ENCODE measurements at places on chromosomes 11 and 22.
A peak's percentile ranks its signal among the peaks of the same experiment; 100 is the strongest.

GRCh38 chr11:69534166-69534530 is 52.7 kb downstream of the LINC01488 start:
- no peak for DNase-seq

GRCh38 chr11:76694664-76695063 is 24.1 kb upstream of the LRRC32 start:
- no peak for DNase-seq

DNA sequence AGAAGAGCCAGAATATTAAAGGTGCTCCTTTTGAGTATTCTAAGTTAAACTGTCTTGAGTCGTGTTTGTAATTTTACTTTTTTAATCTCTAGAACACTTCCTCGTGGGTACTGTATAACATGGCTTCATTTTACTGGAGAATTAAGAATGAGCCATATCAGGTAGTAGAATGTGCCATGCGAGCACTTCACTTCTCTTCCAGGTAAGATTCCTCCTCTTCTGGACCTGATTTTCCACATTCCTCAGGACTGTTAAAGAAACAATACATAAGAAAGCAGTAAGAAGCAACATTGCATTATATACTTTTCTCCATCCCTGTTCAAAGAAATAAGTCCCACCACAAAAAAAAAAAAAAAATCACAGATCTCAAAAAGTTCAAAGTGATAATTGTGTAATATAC is 37.9 kb downstream of the TTC17 start:
- DNase-seq: no peak

DNA sequence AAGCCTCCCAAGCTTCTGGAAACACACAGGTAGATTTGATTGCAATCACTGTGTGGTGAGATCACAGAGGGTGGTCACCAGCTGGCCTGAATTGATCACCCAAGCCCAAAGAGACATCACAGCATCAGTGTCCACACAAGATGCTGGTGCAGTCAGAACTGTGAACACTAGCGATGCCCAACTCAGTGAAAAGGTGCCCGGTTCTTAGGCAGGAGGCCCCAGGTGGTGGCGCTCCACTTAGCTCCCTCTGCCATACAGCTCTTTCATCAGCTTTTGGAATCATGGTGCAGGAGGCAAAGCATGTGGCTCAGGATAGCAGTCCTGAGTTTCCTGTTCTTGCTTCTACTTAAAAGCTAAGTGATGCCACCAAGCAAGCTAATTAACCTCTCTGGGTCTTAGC is 11.1 kb downstream of the DGCR2 start:
- no peak for DNase-seq

GRCh38 chr11:125429174-125429707 is 66.8 kb downstream of the FEZ1 start:
- peak; percentile 46 for DNase-seq

GRCh38 chr11:12884751-12885318 is 124.3 kb upstream of the RASSF10 start:
- DNase-seq: no peak

DNA sequence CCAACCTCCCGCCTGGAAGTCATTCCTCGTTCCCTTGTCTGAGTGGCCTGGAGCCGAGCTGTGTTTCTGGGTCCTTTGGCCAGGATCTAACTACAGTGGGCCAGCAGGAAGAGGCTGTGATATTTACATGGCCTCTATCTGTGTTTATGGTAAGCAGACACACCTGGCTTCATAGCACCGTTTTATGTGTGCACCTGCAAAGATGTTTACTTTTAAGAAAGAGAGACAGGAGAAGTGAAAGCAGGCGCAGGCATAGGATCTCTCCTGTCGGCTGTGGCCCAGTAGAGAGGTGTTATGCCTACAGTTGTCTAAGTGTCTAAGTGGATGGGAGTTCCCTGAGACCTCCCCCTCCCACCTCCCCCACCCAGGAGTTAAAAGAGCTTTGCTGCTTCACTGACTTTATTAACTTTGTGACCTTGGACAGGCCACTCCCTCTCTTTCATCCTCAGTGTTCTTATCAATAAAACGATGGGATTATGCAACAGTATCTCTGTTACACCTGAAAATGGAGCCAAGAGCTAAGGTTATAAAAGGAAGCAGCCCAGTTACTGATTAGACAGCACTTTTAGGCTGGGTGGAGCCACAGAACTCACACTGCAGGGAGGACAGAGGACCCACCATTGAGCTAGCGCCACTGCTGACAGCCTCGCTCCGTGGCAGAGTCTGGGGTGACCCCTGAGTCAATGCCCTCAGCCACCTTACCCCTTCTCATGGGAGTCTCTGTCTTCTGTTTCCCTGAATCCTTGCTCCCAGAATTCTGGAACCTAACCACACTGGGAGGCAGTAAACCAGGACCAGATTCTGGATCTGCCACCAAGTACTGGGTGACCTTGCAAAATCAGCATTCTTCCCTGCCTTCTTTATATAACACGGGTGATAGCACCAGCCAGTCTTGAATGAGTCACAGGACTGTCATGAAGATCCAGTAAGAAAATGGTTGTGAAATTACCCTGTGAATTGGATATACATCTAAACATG is 22.0 kb downstream of the ST14 start:
- DNase-seq: no peak

DNA sequence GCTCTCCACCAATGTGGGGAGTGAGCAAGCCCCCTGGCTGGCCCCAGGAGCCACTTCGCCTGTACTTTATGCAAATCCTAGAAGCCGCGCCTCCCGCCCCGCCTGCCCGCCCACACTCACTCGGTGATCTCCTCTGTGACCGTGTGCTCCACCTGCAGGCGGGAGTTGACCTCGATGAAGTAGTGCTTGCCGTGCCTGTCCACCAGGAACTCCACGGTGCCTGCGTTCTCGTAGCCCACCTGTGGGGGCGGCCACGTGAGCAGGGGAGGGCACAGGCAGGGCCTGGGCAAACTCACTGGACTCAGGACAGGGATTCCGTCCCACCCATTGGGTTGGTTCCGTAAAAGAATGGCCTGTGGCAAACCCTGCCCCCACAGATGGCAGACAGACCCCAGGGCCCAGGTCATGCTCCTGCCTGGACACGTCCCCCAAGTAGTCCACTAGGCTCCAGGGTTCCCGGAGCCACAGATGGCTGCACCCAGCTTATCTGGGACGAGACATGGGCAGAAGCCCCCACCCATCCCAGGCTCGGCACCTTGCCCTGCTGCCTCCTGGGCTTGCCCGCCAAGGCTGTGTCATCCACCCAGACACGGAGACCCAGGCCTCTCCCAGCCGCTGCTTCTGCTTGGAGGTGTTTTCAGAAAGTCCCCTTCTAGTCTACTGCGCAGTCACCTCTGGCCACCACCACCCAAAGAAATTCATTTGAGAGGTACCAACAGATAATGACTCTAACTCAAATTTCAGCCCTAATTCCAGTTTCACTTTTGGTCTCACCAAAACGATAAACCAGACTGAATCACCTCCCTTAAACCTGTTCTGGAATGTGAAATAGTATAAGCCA is 12.1 kb downstream of the LRFN4 start:
- peak; percentile 74 for DNase-seq

DNA sequence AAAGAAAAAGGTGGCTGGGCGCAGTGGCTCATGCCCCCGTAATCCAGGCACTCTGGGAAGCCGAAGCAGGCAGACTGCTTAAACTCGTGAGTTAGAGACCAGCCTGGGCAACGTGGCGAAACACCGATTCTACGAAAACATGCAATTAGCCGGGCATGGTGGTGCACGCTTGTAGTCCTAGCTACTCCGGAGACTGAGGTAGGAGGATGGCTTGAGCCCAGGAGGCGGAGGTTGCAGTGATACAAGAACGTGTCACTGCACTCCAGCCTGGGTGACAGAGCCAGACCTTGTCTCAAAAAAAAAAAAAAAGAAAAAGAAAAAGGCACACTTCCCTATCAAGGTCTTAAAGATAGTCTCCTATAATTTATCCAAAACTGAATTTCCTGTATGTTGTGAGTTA is 39.4 kb downstream of the DGCR2 start:
- no peak for DNase-seq

DNA sequence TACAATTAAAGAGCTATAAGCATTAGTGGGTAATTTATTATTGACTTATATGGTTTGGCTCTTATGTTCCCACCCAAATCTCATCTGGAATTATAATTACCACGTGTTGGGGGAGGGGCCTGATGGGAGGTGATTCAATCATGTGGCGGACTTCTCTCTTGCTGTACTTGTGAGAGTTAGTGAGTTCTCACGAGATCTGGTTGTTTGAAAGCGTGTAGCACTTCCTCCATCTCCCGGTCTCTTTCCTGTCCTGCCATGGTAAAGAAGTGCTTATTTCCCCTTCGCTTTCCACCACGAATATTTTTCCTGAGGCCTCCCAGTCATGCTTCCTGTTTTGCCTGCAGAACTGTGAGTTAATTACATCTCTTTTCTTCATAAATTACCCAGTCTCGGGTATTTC is 28.1 kb upstream of the CHORDC1 start:
- DNase-seq: no peak

DNA sequence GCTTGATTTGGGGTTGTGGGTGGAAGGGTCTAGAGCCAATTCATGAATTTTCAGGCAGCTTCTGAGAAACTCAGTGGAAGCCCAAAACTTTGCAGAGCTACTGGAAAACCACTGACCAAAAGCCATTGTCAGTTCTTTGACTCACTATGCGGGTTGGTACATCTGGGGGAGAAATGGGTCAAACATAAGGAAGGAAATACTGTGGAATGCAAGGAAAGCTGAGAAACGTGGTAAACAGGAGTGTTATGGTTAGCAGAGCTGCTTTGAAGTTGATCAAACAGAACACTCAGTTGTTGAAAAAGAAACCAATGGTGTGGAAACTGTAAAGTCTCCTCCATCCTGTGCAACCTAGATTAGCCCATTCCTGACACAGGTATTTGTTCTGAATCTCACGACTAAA is 6.3 kb upstream of the ABTB2 start:
- no peak for DNase-seq

DNA sequence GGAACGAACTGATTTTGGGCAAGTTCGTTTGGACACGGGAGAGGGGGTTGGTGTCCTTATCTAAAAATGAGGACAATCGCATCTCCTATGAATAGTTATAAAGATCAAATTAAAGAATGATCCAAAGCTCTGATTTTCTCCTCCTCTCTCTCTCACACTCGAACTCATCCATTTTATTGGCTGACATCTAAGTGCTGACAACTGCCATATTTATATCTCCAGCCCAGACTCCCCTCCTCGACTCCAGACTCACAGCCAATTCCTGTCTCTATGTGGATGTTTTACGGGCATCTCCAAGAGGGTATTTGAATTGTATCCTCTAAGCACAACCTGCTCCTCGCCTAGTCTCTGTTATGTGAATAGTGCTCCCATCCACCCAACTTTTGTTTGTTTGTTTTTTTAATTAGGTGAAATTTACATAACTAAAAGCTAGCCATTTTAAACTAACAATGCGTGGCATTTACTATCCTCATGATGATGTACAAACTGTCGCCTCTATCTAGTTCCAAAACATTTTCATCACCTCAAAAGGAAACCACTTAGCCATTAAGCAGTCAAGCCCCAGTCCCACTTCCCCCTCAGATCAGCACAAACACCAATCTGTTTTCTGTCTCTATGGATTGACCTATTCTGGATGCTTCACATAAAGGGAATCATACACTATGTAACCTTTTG is 4.0 kb downstream of the SYN3 start:
- DNase-seq: no peak

- DNase-seq: no peak
Measured at GRCh38 chr11:123672568-123672967, 18.1 kb upstream of the SCN3B start.

GRCh38 chr22:43992331-43992821 is 31.7 kb upstream of the PARVB start:
- no peak for DNase-seq

GRCh38 chr11:19519912-19520641 is 192.6 kb upstream of the NAV2 start:
- no peak for DNase-seq

DNA sequence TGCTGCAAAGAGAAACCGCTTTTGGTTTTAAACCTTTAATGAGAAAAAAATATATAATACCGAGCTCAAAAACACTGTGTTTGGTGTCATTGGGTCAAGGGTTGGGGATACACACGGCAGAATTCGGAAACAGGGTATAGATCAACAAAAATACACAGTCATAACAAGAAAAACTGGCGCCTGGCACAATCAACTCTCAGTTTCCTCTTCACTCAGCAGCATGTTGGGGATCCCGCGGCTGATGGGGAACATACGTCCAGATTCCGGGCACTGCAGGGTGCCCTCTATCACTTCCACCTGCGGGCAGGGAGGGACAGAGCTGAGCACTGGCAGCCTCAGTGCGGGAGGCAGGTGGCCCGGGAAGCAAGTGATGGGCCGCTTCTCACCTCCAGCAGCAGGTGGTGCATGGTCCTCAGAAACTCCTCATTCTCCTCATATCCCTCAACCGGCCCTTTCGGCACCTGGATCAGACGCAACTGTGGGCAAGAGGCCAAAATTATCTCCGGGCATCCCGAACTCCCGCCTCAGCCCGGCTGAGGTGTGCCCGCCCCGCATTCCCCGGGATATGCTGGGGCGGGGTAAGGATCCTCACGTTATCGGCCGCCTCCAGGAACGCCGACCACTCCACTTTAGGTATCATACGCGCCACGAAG is 561 bp downstream of the TRMT112 start:
- DNase-seq: no peak

DNA sequence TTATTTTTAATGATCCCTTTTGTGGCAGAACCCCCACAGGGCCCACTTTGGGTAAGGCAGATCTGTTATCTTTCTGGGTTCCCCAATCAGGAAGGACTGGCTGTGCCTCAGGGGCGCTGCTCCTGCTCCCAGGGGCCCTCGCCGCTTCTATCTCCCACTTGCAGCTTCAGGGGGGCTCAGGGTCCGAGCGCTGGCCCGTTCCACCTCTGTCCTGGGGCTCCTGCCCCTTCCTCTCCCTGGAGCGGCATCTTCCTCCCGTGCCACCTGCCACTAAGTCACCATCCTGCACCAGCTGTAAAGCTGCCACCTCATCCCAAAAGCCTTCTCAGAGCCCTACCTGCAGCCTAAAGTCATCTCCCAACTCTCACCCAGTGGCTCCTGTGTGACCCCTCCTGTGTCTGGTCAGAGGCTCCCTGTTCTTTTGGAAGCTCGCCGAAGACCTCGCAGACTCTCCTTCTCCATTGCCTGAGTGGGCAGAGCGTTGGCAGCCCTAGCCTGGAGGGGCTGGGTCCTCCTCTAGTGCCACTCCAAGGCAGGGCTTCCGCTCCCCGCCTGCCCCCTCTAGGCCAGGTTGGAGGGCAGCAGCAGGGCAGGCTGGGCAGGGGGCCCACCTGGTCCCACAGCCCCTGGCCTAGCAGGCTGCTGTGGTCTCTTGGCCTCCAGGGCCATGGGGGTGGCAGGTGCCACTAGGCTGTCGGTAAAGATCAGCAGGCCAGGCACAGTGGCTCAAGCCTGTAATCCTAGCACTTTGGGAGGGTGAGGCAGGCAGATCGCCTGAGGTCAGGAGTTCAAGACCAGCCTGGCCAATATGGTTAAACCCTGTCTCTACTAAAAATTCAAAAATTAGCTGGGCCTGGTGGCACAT is 106.7 kb downstream of the MORC2 start:
- no peak for DNase-seq

- DNase-seq: no peak
Measured at GRCh38 chr11:132334769-132335280, 964.4 kb downstream of the NTM start.

GRCh38 chr11:134768463-134768862 is 356.4 kb upstream of the B3GAT1 start:
- no peak for DNase-seq
